CD4-positive, alpha-beta T cell treated with Interleukin-2 at 100 ng/mL for 4 hours (primary cell): ENCODE measurements at places on chromosomes 7 and 10.

GRCh38 chr10:126433351-126433750 is 45.1 kb upstream of the ADAM12 start:
- no peak for DNase-seq

DNA sequence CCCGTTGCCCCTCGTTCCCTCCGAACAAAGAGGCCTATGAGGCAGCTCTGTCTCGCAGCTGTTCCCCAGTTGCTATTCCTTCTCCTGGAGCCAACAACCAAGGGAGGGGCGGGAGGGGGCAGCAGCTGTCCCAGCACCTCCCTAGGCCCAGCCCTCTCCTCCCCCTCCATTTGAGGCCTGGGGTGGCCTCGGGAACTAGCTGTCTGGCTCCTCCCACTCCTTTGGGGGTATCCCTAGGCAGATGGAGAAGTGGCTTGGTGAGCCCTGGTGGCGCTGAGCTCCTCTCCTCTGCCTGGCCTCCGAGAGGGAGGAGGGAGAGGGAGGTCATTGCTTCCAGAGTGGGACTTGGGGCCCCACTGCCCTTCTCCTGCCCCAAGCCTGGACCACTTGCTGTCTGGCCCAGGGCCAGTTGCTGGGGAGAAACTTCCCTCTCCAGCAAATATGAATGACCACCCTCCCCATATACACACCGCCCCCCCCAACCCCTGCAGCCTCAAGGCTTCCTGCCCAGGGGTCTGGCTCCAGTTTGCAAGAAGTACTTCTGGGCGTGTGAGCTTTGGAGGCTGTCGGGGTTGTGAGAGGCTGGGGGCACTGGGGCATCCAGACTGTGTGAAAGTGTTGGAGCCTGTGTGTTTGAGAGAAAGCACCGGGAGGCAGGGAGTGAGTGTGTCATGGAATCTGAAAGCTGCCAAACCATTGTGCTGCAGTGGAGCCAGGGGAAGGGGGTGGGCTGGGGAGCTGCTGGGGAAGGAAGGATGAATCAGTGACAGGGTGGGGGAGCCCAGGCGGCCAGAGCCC is 3.1 kb downstream of the FLNC start:
- DNase-seq, result no peak

- DNase-seq, result no peak
Observed at GRCh38 chr7:142401951-142402350, 144.1 kb upstream of the PRSS58 start.

DNA sequence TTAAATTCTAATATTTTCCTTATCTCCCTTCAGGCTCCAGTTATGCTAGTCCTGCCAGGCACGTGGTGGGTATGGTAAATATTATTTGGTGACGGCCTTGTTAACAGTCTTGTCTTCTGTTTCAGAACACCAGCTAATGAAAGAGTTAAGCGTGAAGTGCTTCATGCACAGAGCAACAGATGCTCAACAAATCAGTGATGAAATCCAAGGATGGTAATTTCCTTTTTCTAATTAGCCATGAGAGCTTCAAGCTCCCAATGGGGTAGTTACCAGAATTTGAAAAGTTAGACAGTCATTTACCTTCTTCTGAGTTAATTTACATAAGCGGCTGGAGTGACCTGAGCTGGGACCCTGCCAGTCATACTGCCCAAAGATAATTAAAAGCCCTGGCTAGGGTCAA is 1.9 kb upstream of the OTUD1 start:
- DNase-seq, result no peak

- no peak for DNase-seq
Observed at GRCh38 chr7:2405201-2405600, 1.8 kb downstream of the CHST12 start.

DNA sequence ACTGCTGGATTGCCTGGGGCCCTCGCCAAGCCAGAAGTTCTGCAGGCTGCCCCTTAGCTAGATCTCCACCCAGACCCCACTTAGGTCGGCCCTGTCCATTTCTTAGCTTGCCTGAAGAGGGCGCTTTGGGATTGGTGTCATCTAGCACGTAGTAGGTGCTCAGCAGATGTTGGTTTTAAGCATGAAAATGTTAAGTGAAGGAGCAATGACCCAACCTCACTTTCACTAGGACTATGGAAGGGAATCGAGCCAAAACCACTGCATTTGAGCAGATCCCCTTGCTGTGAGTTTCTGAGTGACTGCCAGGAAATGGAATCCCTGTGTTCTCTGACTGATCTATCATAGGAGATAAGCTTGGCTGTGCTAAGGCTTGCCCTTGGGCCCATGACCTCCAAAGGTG is 131.7 kb upstream of the EEPD1 start:
- DNase-seq, result no peak

GRCh38 chr7:376306-377079 is 86.5 kb downstream of the FOXL3 start:
- DNase-seq, result no peak

DNA sequence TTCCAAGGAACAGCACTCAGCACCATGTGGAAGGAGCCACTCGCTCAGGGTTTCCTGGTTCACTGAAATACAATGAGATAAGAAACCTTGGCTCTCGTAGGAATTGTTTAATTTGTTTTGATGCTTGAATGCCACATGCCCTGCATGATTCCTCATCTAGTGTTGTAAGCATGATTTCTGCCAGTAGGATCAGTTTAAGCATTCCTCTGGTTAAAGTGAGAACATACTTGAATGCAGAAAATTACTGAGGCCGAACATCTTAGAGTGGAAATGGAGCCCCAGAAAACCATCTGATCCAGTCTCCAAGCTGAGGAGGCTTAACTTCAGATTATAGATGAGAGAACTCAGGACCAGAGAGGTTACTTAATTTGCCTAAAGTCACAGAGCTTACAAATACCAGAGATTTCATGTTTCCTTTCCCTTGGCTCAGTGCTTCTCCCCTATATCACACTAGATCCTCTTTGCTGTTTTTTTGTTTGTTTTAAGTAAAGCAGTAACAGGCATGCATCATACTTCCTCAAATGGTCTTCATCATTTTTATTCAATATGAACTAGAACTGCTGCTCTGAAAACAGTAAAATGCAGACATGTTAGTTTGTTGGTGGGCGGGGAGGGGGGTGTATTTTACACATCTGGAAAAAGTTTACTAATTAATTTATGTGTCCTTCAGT is 125.1 kb downstream of the ADAM12 start:
- DNase-seq, result no peak
